ENCODE measurements at places on chromosomes 13 and 19.

GRCh38 chr13:50484472-50485113, 358.9 kb downstream of the DLEU7 start:
- no peak for DNase-seq

DNA sequence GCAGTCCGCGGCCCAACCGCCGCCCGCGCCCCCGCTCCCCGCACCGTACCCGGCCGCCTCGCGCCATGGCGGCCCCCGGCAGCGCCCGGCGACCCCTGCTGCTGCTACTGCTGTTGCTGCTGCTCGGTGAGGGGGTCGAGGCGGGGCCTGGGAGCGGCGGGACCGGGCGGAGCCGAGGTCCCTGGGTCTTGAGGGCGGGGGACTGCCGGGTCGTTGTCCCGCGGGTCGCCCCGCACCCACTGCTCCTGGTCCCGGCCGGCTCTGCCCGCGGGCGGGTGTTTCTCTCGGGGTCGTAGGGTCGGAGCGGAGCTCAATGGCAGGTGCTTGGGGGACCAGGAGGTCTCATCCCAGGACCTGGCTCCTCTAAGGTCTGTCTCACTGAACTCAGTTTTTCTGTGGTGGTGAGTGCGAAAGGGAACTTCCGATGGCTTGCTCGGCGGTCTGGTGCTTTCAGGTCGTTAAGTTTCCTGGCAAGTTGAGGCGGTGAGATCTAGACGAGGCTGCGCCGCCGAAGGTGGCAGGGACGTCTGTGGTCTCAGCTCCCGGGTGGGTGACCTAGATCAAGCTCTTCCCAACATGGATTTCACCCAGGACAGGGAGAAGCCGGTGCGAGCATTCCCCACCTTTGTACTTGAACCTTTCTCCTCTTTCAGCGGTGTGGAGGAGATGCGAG, 467 bp downstream of the LAMP1 start:
- DNase-seq, result no peak

DNA sequence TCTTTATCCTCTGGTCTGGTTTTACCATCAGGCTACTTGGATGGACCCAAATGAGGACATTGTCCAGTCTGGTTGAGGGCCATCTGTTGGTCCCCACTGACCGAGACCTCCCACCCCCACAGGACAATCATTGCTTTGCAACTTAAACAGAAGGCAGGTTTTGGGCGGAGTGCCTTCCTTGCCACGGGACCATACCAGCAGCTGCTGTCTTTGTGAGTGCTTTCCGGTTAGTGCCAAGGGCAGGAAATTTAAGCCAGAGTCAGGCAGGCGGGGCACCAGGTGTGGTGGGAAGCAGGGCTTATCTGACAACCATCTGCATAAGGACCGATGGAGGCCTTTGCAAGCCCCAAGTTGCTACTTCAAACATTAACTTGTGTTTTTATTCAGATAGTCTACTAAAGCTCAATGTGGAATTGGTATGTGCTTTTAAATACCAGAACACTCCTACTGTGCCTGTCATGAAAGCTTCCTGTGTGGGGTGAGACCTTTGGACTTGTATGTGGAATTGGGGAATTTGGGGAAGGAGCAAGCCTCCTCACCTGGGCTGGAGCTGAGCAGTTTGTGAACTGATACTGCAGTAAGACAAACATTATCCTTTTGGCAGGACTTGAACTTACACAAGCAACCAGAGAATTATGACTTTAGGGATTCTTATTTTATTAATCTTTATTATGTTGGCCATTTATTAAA, 39.3 kb upstream of the UBE2L5 start:
- no peak for DNase-seq

GRCh38 chr13:74210693-74211393, 76.6 kb upstream of the KLF12 start:
- peak; percentile 67 for DNase-seq

GRCh38 chr13:105428811-105429210, 1106.7 kb downstream of the EFNB2 start:
- no peak for DNase-seq

DNA sequence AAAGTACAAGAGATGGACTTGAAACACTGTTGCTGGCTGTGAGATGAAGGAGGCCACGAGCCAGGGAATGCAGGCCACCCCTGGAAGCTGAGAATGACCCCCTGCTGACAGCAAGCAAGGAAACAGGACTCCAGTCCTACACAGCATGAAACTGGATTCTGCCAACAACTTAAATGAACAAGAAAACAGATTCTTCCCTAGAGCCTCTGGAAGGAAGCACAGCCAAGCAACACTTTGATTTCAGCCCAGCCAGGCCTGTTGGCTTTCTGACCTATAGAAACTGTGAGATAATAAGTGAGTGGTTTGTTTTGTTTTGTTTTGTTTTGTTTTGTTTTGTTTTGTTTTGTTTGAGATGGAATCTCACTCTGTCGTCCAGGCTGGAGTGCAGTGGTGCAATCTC, 105.3 kb upstream of the CACNA1A start:
- no peak for DNase-seq

DNA sequence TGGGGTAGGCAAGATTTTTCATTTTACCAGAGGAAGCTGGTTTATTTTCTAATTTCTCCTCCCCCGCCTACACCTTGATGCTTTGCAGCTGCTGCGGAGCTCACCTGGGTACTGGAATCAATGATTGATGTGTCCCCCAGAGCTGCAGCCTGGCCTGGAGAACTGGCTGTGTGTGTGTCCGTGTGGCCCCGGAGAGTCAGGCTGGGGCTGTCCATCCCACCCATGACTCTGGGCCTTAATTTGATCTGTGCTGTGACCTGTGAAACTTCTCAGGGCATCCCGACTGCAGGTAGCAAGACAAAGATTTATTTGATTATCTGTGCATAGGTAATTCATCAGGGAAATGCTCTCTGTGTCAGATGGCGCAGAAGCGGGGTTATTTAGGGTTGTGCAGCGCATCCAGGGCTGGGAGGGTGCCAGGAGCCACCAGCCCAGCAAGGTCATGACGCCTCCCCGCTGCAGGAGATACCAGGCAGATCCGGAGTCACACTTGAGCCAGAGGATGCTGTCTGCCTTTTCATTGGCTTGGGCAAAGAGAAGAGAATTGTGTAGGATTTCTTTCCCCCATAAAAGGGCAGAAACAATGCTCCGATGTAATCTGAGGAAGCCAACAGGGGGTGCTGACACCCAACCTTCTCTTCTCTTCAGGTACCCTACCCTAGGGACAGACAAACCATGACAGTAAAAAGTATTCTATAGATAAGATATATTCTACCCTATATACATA, 346.6 kb downstream of the TSHZ3 start:
- DNase-seq, result no peak

DNA sequence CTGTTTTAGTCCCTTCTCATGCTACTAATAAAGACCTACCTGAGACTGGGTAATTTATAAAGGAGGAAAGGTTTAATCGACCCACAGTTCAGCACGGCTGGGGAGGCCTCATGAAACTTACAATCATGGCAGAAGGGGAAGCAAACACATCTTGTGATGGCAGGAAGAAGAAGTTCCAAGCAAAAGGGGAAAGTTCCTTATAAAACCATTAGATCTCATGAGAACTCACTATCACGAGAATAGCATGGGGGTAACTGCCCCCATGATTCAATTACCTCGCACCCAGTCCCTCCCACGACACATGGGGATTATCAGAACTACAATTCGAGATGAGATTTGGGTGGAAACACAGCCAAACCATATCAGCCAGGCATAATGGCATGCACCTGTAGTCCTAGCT, 13.0 kb upstream of the STRN4 start:
- no peak for DNase-seq

- peak; percentile 83 for DNase-seq
Observed at GRCh38 chr19:49224879-49225278, 67.3 kb downstream of the TRPM4 start.

DNA sequence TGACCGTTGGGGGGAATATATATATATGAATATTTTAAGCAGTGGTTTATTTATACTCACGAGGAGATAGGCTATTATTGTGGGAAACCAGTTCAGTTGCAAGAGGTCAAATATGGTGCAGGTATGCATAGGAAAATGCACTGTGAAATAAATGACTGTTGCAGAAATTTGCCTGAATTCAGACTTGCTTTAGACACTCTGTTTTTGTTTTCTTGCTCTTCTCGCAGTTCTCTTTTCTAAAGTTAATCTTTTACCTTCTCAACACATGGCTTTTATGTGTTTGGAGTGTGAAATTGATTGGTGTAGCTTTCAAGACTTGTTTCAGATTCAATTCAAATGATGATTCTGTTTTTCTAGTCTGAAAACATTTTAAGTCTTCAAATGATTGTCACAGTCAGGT, 109.7 kb downstream of the LRCH1 start:
- no peak for DNase-seq

- DNase-seq, result no peak
Observed at GRCh38 chr13:110942248-110942981, 27.5 kb upstream of the ANKRD10 start.

DNA sequence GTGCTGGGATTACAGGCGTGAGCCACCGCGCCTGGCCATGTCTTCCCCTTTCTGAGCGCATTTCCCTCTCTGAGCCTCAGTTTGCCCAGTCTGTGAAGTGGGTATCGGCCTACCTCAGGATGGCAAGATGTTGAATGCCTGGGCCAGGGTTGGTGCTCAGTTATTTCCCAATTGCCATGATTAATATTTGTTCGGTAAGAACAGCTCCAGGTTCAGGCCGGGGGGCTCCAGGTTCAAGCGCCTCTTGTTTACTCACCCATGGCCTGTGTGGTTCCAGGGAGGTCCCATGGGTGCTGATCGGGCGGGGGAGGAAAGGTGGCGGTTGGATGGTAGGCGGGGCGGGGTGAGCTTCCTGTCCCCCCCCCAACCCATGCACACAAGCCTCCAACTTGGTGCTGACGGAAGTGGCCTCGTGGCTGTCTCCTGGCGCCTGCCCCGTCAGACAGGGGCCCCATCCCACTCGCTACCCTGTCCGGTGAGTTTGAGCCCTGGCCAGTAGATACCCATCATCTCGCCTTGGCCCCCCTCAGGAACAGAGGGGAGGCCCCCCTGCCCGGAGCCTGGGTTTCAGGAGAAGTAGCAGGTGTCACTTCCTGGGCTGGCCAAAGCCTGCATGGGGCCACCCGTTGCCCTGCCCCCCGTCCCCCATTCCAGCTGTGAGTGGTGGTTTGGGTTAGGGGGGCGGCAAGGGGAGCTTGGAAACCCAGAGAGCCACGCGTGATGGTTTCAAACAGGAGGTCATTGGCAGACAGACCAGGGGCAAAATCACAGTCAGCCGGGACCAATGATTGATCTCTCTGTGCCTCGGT, at the start of gene FCHO1:
Gene FCHO1 (plus strand): TSS at position 375 of the 809 bp plus-strand sequence. CDS start 3,688 bp downstream, outside the sequence.
- no peak for DNase-seq

DNA sequence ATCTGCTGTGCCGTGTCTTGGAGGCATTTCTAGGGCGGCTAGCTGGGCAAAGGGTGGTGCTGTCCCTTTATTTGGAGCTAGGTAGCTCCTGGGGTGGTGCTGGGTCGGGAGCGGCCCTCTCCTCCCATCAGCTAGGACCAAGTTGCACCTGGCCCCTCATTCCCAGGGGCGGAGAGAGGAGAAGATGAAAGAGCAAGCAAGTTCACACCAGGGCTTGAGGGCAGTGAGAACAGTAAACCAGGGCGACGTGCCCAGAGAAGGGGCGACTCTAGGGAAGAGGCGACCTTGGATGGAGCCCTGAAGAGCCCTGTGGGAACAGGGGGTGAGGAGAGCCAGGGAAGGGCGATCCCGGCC, 17.0 kb upstream of the KCNN1 start:
- DNase-seq, result no peak

DNA sequence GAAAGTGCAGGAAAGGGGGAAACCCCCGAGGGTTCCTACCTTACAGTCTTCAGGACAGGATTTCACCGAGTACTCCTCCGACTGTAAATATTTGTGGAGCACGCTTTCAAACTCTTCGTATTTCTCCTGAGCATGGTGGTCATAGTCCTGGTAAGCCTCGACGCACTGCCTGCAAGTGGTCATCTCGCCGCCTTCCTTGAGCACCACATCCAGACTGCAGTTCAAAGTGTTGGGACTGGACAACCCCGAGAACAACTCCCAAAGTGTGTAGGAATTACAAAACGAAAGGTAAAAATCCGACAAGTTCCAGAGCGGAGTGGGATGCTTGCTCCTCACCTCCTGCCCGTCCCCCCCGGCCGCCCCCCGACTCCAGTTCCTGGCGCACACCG, 349.7 kb downstream of the LIG4 start:
- DNase-seq, result peak; percentile 37

GRCh38 chr19:35932291-35932936, 3.8 kb upstream of the LRFN3 start:
- DNase-seq, result no peak

- DNase-seq, result no peak
Observed at GRCh38 chr19:38505958-38506357, 72.5 kb downstream of the RYR1 start.

DNA sequence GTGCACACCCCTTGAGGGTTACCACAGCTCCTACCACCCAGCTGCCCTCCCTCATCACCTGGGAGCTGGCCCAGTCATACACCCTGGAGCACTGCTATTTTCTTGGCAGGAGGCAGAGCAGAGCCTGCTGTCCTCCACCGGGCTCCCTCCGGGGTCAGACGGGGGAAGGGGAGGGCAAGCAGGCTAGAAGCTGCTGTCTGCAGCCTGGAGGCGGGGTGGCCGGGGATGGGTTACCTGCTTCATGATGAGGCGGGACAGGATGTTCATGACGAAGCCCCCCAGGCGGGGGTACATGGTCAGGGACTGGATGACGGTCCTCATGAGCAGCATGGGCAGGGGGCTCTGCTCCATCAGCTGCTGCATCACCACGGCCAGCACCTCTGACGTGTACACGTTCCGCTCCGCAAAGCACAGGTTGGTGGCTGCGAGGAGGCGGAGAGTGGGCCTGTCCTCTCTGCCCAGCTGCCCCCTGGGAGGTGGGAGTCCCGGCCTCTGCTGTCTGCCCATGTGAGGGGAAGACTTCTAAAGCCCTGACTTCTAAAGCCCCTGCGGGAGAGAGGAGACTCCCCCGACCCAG, 2.7 kb upstream of the RSPH6A start:
- no peak for DNase-seq

DNA sequence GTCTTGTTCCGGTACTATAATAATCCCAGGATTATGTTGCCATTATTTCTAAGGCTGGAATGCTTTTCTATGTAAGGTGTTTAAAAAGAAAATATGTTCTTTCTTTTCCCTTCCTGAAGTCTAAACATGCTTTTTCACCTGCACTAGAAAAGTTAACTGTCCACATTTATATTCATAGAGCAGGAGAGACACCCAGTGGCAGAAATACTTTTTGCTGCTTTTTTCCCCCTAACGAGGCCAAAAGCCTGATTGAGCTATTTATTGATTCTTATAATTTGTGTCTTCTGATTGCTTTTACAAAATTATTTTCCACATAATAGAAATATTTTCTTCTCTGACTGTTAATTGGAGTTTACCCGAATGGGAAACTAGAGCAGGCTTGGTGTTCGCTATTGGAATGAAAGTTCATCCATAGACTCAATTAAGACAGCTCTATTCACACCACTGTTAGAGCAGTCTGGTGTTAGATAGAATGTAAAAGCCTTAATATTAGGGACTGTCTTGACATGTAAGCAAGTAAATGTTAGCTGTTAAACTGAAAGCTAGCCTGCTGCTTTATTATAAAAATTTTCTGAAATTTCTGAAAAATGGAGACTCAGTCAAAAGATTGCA, 15.8 kb downstream of the GPR180 start:
- DNase-seq, result peak; percentile 36

- DNase-seq, result no peak
Observed at GRCh38 chr19:39342647-39343305, 555 bp downstream of the SAMD4B start.
